ENCODE measurements at places on chromosomes 2 and 18.
A peak's percentile ranks its signal among the peaks of the same experiment; 100 is the strongest.

GRCh38 chr18:62974928-62975675, 259.8 kb downstream of the PHLPP1 start:
- peaks cover 5% of the 10 kb centered on the region for H3K36me3 ChIP-seq
- H3K4me3 ChIP-seq = no peak overlapping the region
- no peaks in the 10 kb centered on the region for H3K27me3 ChIP-seq
- H3K4me1 ChIP-seq = no peaks in the 10 kb centered on the region
- DNase-seq = no peak
- no peak overlapping the region for H3K27ac ChIP-seq

GRCh38 chr18:62755946-62756345, 40.6 kb downstream of the PHLPP1 start:
- H3K4me3 ChIP-seq = no peak overlapping the region
- no peak for DNase-seq
- no peak overlapping the region for H3K27ac ChIP-seq

DNA sequence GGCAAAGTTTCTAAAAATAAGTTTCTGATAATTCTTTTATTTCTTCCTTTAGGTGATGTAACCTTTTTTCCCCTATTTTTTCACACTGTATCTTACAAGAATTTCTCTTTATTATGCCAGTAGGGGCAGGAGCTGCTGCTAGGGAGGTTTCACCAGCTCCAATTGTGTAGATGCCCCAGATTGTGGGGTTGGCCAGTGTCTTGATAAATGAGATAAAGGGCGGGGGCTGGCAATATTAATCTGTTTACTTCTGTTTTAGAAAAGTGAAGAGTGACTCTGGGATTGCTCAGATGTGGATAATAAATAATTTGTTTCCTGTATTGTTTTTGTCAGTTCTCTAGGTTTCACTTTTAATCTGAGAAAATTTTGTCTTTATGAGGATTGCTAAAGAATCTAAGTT, 190.4 kb downstream of the MC4R start:
- no peak for DNase-seq
- no peaks in the 10 kb centered on the region for H3K36me3 ChIP-seq
- H3K4me3 ChIP-seq = no peak overlapping the region

DNA sequence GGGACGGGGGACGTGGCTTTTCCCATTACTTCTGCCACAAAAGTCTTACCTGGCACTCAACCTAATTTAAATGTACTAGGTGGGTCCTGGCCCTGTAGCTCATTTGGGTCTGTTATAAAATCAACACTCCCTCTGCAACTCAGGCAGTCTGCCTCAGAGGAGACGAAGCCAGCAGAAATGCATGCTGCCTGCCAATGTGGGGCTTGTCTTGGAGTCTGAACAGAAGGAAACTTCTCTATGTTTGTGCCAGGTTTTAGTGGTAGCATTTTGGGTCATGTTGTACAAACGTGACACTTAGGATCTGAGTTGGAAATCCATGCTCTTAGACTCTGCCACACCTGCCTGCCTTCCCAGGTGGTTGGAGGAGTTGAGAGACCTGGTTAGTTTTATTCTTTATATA, 292.5 kb upstream of the FAM98A start:
- H3K27me3 ChIP-seq = no peaks in the 10 kb centered on the region
- DNase-seq = no peak
- H3K4me3 ChIP-seq = no peak overlapping the region
- H3K36me3 ChIP-seq = no peaks in the 10 kb centered on the region
- H3K4me1 ChIP-seq = no peaks in the 10 kb centered on the region

GRCh38 chr18:36185157-36185556, 2.1 kb upstream of the MOCOS start:
- H3K27ac ChIP-seq = no peak overlapping the region
- H3K4me3 ChIP-seq = no peak overlapping the region
- no peak for DNase-seq
- peaks cover 5% of the 10 kb centered on the region for H3K36me3 ChIP-seq
- H3K4me1 ChIP-seq = peaks cover 7% of the 10 kb centered on the region

- H3K4me3 ChIP-seq = no peak overlapping the region
- no peaks in the 10 kb centered on the region for H3K27me3 ChIP-seq
- no peak overlapping the region for H3K27ac ChIP-seq
- no peak for DNase-seq
- peaks cover 8% of the 10 kb centered on the region for H3K4me1 ChIP-seq
These were observed 60.4 kb downstream of the ABCB11 start for GRCh38 chr2:168970711-168971233.

- H3K27ac ChIP-seq = no peak overlapping the region
- no peaks in the 10 kb centered on the region for H3K4me1 ChIP-seq
- H3K4me3 ChIP-seq = no peak overlapping the region
These were observed 8.7 kb downstream of the TFCP2L1 start for GRCh38 chr2:121276341-121276740.

DNA sequence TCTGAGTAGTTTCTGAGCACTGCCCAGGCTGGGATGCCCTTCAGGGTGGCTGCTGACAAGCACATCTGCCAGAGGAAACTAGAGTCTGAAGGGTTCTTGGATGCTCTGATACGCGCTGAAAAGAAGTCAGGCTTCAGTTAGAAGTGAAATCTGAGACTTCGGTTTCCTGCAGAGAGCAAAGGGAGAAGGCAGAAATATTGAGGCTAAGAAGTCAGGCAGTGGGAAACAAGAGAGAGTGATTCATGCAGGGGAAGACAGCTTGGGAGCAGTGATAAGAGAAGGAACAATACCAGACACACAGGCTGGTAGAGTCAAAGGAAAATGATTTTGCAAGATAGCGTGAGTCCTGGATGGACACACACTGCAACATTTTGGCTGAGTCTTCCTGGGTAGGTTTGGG, 51.0 kb upstream of the BOD1L2 start:
- no peak overlapping the region for H3K4me3 ChIP-seq
- no peak for DNase-seq
- no peaks in the 10 kb centered on the region for H3K4me1 ChIP-seq
- H3K27me3 ChIP-seq = peaks cover 13% of the 10 kb centered on the region
- no peaks in the 10 kb centered on the region for H3K36me3 ChIP-seq
- H3K27ac ChIP-seq = no peak overlapping the region

DNA sequence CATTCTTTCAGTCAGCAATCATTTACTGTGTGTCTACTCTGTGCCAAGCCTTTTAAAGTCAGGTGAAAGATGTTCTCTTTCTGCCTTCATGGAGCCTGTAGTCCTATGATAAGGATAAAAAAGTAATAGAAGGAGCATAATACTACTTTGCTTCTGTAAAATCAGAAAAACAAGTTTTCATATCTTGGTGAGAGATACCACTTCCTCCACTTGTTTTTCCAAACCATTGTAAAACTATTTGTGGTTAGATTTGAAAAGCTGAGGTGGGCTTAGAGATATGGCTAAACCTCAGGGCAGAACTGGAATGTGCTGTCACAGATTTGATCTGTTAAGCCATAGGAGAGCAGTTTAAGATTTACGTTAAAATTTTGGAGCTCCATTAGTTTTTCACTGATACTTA, 104.7 kb upstream of the FAM117B start:
- peak overlapping the region; percentile 36 for H3K27ac ChIP-seq
- H3K36me3 ChIP-seq = peaks cover 11% of the 10 kb centered on the region
- H3K4me1 ChIP-seq = peaks cover 11% of the 10 kb centered on the region
- H3K4me3 ChIP-seq = no peak overlapping the region
- H3K27me3 ChIP-seq = no peaks in the 10 kb centered on the region

DNA sequence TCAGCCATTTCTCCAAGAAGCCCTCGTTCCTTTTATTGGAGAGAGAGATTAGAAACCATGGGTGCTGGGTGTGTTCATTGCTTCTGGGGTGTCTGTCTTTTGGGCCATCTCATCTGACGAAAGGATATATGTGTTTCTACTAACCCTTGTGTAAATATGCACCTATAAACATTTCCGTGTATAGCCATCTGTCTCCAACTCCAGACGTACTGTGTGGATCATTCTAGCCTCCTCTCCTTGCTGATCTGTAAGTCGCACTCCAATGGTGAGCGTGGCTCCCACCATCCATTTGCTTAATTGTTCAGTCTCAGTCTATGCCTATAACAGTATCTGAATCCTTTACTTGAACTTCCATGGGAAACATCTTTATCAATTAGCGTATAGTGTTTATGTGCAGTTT, 1.8 kb downstream of the RBFA start:
- DNase-seq = no peak
- H3K36me3 ChIP-seq = peaks cover 36% of the 10 kb centered on the region
- no peaks in the 10 kb centered on the region for H3K27me3 ChIP-seq
- H3K27ac ChIP-seq = no peak overlapping the region
- peaks cover 14% of the 10 kb centered on the region for H3K4me1 ChIP-seq

DNA sequence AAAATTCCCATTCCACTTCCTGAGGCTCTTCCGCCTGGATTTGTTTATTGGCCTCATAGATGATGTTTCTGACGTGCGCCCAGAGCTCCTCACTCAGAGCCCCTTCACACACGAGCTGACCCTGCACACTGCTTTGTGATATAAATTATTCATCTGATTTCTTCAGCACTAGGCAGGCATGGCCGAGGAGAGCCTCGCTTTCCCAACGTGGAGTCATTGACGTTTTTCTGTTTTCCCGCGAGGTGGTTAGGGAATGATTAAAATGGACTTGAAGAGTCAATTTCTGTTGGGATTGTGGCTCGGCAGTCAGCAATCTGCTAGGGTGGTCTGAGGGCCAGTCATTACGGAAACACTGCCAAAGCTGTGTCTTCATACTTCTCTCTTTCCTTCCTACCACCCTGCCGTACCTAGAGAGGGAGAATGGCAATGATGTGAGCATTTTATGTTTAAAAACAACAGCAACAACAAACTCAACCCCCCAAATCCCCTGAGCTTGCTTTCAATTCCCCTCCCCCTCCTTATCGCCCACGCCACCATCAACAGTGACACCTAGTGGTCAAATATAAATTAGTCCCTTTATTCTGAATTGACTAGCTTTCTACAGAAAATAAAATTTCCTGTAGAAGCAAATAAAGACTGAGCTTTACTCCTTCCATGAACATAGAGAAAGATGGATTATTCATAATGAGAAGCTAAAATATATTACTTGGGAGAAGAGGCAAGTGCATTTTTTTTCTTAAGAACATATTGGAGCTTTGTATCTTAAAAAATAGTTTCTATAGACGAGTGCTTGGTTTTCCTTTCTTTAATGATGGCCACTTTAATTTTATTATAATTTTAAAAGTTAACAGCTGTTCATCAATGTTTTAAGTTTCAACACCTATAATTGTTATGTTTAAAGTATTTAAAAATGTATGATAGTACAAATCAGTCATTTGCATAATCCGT, 285.1 kb downstream of the MTX2 start:
- peak; percentile 1 for DNase-seq
- H3K36me3 ChIP-seq = no peaks in the 10 kb centered on the region
- peak overlapping the region; percentile 79 for H3K4me3 ChIP-seq
- H3K27me3 ChIP-seq = peaks cover 52% of the 10 kb centered on the region

DNA sequence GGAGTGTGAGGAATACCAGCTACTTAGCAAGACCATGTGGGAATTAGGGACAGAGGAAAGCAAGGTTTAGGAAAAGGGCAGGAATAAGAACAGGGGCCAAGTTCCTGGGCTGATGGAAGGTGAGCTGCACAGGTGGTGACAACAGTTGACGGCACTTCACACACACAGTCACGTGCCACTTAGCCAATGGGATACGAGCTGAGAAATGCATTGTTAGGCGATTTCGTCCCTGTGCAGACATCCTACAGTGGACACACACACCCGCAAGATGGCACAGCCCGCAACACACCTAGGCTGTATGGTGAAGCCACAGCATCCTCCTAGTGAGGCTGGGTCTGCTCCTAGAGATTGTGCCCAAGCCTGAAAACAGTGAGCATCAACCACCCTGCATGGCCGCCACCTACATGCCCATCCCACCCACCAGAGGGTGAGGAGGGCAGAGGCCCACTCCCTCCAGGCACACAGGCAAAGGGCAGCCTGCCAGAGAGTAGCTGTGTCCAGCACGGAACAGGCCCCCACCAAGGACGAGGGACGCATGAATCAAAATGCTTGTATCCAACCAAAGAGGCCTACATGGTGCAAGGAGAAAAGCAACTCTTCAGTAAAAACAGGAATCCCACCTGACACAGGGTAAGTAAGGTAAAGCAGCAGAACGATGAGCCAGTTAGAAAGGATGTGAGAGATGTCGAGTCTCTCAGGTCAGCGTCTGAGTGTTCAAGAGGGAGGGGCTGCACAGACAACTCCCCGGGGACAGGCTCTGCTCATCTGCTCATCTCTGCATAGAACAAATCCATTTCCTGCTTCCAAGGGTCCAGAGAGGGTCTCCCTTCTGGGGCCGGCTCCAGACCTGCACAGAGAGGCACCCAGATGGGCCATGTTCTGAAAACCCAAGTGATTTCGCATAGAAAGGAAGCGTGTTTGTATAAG, 51.3 kb downstream of the ZNF516 start:
- no peak overlapping the region for H3K4me3 ChIP-seq
- H3K27me3 ChIP-seq = peaks cover 31% of the 10 kb centered on the region
- peaks cover 6% of the 10 kb centered on the region for H3K36me3 ChIP-seq
- H3K4me1 ChIP-seq = no peaks in the 10 kb centered on the region
- H3K27ac ChIP-seq = no peak overlapping the region
- DNase-seq = no peak

GRCh38 chr2:9268301-9269080, 61.9 kb downstream of the ASAP2 start:
- H3K36me3 ChIP-seq = no peaks in the 10 kb centered on the region
- peaks cover 26% of the 10 kb centered on the region for H3K27me3 ChIP-seq
- no peak for DNase-seq
- no peak overlapping the region for H3K27ac ChIP-seq

GRCh38 chr2:217636991-217637561, 365.7 kb downstream of the TNS1 start:
- no peak for DNase-seq
- no peak overlapping the region for H3K27ac ChIP-seq
- no peak overlapping the region for H3K4me3 ChIP-seq
- no peaks in the 10 kb centered on the region for H3K36me3 ChIP-seq
- peaks cover 16% of the 10 kb centered on the region for H3K27me3 ChIP-seq

- peak overlapping the region; percentile 61 for H3K27ac ChIP-seq
- no peak for DNase-seq
- peaks cover 10% of the 10 kb centered on the region for H3K36me3 ChIP-seq
- H3K4me1 ChIP-seq = peaks cover 24% of the 10 kb centered on the region
- no peaks in the 10 kb centered on the region for H3K27me3 ChIP-seq
- H3K4me3 ChIP-seq = no peak overlapping the region
These were observed 7.1 kb downstream of the HS1BP3 start for GRCh38 chr2:20643826-20644225.

DNA sequence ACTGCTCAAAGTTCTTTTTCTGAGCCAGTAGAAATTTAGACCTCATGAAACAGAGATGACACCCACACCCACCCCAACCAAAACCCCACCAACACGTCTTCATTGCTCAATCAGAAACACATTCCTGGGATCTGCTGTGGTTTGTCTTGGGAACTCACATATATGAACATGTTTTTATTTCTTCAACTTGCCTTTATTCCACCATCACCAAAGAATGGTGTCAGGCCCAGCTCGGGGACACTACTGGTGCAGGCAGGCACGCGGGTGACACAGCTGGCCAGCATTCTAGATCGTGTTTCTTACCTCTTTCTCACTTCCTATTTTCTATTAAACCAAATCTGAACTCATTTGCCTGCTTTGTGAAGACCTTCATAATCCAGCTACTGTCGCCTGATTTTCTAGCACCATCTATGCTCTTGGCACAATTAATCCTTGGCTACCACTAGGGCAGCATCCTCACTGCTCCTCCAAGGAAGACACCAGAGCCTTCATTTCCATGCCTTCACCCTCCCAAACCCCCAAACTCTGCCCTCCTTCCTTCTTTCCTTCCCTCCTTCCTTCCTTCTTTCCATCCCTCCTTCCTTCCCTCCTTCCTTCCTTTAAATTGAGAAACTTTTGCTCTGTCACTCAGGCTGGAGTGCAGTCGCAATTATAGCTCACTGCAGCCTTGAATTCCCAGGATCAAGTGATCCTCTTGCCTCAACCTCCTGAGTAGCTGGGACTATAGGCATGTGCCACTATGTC, 157.1 kb downstream of the BCL2 start:
- H3K27me3 ChIP-seq = no peaks in the 10 kb centered on the region
- peaks cover 68% of the 10 kb centered on the region for H3K4me1 ChIP-seq
- peaks cover 21% of the 10 kb centered on the region for H3K36me3 ChIP-seq
